ENCODE measurements at places on chromosomes 2 and 18. TPM values are rescaled to one million over a fixed set of nuclear protein-coding genes. Genes with fewer than 3 reads are reported as not detected.

Gene SKOR2
- total RNA-seq, result not detected

Gene SIX2
- 27.9 TPM for total RNA-seq

Gene SERPINB13
- total RNA-seq, result not detected

Gene SLC38A11
- total RNA-seq, result 0.36 TPM

Gene TMEFF2
- total RNA-seq, result not detected

Gene GALNT3
- 44.8 TPM for total RNA-seq

Gene POTEC
- total RNA-seq, result not detected

Gene UGT1A10
- not detected for total RNA-seq

Gene RBKS
- 1.8 TPM for total RNA-seq

DNA sequence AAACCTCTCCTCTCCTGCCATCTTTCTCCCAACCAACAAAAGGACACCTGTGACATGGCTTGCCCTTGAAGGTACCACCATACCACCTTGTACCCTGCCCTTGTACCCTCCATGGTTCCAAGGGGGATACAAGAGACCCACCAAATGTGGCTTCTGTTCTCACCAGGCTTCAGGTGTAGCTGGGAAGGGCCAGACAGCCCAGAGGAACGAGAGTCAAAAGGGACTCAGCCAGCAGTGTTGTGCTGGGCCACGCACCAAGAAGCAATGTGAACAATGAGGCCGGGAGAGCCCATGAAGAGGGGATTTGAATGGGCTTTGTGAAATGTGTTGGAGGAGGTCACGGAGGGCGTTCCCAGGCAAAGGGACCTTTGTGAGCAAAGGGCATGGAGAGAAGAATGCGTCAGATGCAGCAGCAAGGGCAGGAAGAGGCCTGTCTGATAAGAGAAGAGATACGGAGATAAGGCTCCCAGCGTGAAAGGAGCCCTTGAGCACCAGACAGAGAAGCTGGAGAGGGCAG is 48.6 kb downstream of the PLB1 start:
- H3K4me3 ChIP-seq, result no peak overlapping the region
- no peaks in the 10 kb centered on the region for H3K36me3 ChIP-seq
- no peak overlapping the region for H3K27ac ChIP-seq

- no peak overlapping the region for H3K27ac ChIP-seq
- no peak overlapping the region for H3K4me3 ChIP-seq
- H3K4me1 ChIP-seq, result no peaks in the 10 kb centered on the region
- peaks cover 77% of the 10 kb centered on the region for H3K27me3 ChIP-seq
- no peak for DNase-seq
- no peaks in the 10 kb centered on the region for H3K36me3 ChIP-seq
Measured at GRCh38 chr2:175468431-175469098, 287.1 kb upstream of the ATP5MC3 start.

GRCh38 chr2:128155970-128156369 is 65.0 kb downstream of the UGGT1 start:
- H3K4me3 ChIP-seq, result no peak overlapping the region
- no peaks in the 10 kb centered on the region for H3K4me1 ChIP-seq
- no peak overlapping the region for H3K27ac ChIP-seq
- no peaks in the 10 kb centered on the region for H3K27me3 ChIP-seq
- peaks cover 49% of the 10 kb centered on the region for H3K36me3 ChIP-seq

- H3K4me1 ChIP-seq, result no peaks in the 10 kb centered on the region
- no peaks in the 10 kb centered on the region for H3K27me3 ChIP-seq
- no peak overlapping the region for H3K27ac ChIP-seq
- H3K4me3 ChIP-seq, result no peak overlapping the region
Measured at GRCh38 chr2:179751163-179751809, 110.1 kb downstream of the ZNF385B start.

- peaks cover 40% of the 10 kb centered on the region for H3K4me1 ChIP-seq
- DNase-seq, result peak; percentile 48
- no peak overlapping the region for H3K4me3 ChIP-seq
- H3K27ac ChIP-seq, result no peak overlapping the region
- no peaks in the 10 kb centered on the region for H3K36me3 ChIP-seq
Measured at GRCh38 chr2:207328944-207329386, 163.2 kb upstream of the KLF7 start.

DNA sequence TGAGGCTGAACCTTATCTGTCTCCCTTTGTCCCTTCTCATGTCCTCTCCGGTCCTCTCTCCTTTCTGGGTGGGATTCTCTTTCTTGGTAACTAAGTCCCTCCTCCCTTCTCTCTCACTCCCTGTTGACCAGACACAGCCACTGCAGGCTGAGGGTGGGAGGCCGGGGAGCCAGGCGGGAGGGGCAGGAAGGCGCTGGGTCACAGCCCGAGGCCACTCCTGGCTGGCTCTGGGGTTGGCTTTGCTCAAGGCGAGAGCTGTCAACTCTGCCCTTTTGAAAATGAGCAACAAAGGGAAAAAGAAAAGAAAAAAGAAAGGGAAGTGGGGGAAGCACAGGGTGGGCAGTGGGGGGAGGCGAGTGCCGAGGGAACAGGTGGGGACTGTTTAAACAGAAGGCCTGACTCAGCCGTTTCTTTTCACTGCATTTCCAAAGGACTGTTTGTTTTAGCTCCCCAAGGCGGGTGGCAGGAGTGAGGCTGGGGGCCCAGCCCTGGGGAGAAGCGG is 70.5 kb upstream of the IGFBP5 start:
- H3K36me3 ChIP-seq, result no peaks in the 10 kb centered on the region
- H3K27me3 ChIP-seq, result peaks cover 28% of the 10 kb centered on the region
- no peaks in the 10 kb centered on the region for H3K4me1 ChIP-seq
- H3K4me3 ChIP-seq, result no peak overlapping the region
- no peak overlapping the region for H3K27ac ChIP-seq
- peak; percentile 14 for DNase-seq

GRCh38 chr18:60555625-60556024 is 183.1 kb upstream of the MC4R start:
- H3K27me3 ChIP-seq, result no peaks in the 10 kb centered on the region
- no peaks in the 10 kb centered on the region for H3K36me3 ChIP-seq
- H3K4me3 ChIP-seq, result no peak overlapping the region
- H3K27ac ChIP-seq, result no peak overlapping the region
- no peaks in the 10 kb centered on the region for H3K4me1 ChIP-seq
- no peak for DNase-seq

DNA sequence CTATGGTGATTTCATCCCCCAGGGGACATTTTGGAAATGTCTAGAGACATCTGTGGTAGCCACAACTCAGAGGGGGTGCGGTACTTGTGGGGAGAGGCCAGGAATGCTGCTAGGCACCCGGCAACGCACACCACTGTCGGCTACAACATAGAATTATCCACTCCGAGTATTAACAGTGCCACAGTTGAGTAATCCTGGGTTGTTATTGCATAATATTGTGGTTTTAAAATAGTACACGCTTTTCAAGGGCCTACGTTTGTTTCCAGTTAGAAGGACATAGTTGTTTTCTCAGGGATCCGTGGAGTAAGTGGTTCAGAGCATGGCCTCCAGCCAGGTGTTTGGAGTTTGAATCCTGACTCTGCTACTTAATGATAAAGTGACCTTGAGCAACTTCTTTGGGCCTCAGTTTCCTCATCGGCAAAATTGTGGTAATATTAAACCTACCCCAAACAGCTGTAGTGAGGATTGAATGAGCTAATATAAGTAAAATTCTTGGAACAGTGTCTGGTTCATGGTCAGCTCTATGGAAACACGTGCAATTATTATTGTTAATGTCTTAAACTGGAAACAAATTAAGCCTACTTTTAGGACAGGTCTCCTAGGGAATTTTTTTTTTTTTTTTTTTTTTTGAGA is 24.5 kb downstream of the CYP27A1 start:
- H3K27ac ChIP-seq, result no peak overlapping the region
- no peak overlapping the region for H3K4me3 ChIP-seq
- DNase-seq, result peak; percentile 79

- no peak overlapping the region for H3K4me3 ChIP-seq
- H3K36me3 ChIP-seq, result no peaks in the 10 kb centered on the region
- H3K4me1 ChIP-seq, result no peaks in the 10 kb centered on the region
Measured at GRCh38 chr2:57536535-57537231, 509.9 kb upstream of the VRK2 start.

- no peak for DNase-seq
- no peak overlapping the region for H3K27ac ChIP-seq
- H3K36me3 ChIP-seq, result no peaks in the 10 kb centered on the region
- no peak overlapping the region for H3K4me3 ChIP-seq
Measured at GRCh38 chr2:4556135-4556896, 852.9 kb downstream of the DCDC2C start.

GRCh38 chr2:126513033-126513432 is 142.9 kb upstream of the GYPC start:
- no peaks in the 10 kb centered on the region for H3K4me1 ChIP-seq
- H3K4me3 ChIP-seq, result no peak overlapping the region
- H3K36me3 ChIP-seq, result no peaks in the 10 kb centered on the region
- peak; percentile 36 for DNase-seq
- no peaks in the 10 kb centered on the region for H3K27me3 ChIP-seq

GRCh38 chr18:986051-986450 is 81.4 kb downstream of the ADCYAP1 start:
- no peak overlapping the region for H3K27ac ChIP-seq
- no peak overlapping the region for H3K4me3 ChIP-seq
- DNase-seq, result no peak
- H3K36me3 ChIP-seq, result no peaks in the 10 kb centered on the region
- H3K4me1 ChIP-seq, result no peaks in the 10 kb centered on the region

DNA sequence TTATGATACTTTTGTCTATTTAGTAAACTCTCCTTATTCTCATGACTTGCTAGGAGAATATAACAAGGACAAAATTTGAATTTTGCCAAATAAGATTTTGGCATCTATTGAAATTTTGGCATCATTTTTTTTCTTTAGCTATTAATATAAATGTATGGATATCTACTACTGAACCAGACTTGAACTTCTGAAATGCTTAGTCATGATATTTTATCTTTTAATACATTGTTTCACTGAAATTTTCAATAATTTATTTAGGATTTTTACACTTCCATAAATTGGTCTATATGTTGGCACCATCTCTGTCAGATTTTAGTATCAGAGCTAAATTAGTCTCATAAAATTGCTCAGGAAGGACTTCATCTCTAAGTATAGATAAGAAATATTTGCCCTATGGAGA is 149.8 kb downstream of the CYP26B1 start:
- 0 out of 2 replicates have a peak, but pooled peaks cover 4% of the 10 kb centered on the region for H3K27me3 ChIP-seq
- no peaks in the 10 kb centered on the region for H3K4me1 ChIP-seq
- H3K36me3 ChIP-seq, result no peaks in the 10 kb centered on the region
- H3K4me3 ChIP-seq, result no peak overlapping the region

- H3K27me3 ChIP-seq, result no peaks in the 10 kb centered on the region
- no peak for DNase-seq
- no peaks in the 10 kb centered on the region for H3K36me3 ChIP-seq
- peaks cover 21% of the 10 kb centered on the region for H3K4me1 ChIP-seq
Measured at GRCh38 chr2:160721089-160722040, 227.8 kb upstream of the RBMS1 start.

- H3K27ac ChIP-seq, result no peak overlapping the region
- no peaks in the 10 kb centered on the region for H3K36me3 ChIP-seq
- DNase-seq, result no peak
- peaks cover 19% of the 10 kb centered on the region for H3K4me1 ChIP-seq
- H3K4me3 ChIP-seq, result no peak overlapping the region
- H3K27me3 ChIP-seq, result no peaks in the 10 kb centered on the region
Measured at GRCh38 chr2:71503837-71504236, 50.5 kb downstream of the DYSF start.

DNA sequence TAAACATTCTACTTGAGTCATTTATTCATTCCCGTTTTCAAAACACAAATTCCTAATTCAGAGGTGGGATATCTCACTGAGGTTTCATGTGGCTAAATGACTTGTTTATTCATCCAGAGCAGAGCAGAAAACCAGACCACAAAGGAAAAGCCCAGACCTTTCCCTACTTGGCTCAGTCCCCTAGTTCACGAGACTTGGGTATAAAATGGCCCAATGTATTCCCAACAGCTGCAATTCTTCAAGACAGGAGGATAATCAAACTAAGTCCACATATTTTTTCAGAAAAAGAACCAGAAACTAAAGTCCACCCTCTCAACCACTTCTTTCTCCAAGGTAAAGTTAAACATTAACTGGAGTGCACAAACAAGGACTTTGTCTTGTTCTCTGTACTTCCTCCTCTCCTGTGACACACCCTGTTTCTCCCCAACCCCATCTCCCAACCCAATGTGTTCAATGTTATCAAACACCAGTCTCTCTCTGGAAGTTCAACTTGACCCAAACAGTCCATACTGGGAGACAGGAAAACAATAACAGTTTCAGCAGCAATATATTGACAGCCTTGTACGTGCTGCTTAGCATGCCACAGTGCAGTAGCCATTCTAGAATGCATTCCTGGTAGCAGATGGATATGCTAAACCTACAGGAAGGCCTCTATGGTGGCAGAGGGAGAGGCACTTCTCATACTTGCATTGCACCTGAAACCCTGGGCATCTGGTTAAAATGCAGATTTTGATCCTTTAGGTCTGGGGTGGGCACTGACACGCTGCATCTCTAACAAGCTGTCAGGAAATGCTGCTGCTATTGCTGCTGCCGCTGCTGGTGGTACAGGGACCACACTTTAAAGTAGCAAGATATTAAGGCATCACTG is 110.7 kb downstream of the INO80D start:
- H3K4me1 ChIP-seq, result peaks cover 21% of the 10 kb centered on the region
- H3K27me3 ChIP-seq, result no peaks in the 10 kb centered on the region
- peak; percentile 41 for DNase-seq
- H3K4me3 ChIP-seq, result peak overlapping the region; percentile 57
- no peaks in the 10 kb centered on the region for H3K36me3 ChIP-seq
- peak overlapping the region; percentile 40 for H3K27ac ChIP-seq

DNA sequence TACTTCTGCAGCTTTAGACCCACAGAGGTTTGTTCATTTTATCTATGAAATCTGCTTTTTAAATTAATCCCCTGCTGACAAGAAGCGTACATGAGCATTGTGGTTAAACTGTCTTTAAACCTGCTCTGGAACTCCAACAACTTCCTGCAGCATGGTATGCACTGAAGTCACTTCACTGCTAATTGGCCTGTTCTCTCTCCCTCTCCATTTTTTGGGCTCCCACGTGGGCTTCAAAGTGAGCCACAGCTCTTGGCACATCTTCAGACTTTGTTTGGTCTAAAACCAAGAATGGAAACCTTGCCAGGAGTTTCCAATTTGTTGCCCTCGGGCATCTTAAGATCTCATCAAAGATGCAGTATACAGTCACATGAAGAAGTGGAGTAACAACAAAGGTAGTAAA is 311.4 kb downstream of the LRRTM1 start:
- H3K4me3 ChIP-seq, result no peak overlapping the region
- H3K27me3 ChIP-seq, result no peaks in the 10 kb centered on the region
- DNase-seq, result no peak
- no peak overlapping the region for H3K27ac ChIP-seq

DNA sequence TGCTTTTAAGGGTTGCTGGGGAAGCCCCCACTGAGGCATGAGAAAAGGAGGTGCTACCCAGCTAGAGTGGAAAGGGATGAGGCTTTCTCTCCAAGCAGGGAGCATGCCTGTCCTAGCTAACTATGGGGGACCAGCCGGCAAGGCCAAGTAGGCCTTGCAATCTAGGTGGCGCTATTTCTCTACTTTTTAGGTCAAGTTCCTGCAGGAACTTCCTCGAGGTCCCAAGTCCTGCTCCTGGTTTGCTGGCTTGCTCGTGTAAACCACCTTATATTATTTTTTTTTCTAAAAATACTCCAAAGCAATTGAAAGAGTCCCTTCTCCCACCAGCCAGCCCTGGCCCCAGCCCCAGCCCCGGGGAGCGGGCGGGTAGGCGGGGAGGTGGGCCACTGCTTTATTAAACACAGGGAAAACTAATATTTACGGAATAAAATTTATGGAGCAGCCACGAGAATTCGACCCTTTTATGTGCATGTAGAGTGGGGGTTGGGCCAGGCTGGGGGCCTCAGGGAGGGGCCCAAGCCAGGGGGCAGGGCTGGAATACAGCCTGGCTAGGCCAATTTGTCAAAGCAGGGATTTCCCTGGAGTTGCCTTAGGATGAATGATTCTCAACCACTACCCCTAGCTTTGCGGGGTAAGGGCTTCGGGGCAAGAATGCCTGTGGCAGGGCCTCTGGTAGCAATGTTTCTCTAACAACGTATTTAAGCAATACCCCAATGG is 12.8 kb upstream of the IHH start:
- no peak overlapping the region for H3K4me3 ChIP-seq
- H3K36me3 ChIP-seq, result no peaks in the 10 kb centered on the region

Data from PC-3 (cell line).